ENCODE measurements at places on chromosomes 2 and 18. TPM values are rescaled to one million over a fixed set of nuclear protein-coding genes. Genes with fewer than 3 reads are reported as not detected.

The KCNS3 gene
- total RNA-seq, result 7.1 TPM

The PSMD14 gene
- total RNA-seq, result 53.3 TPM

The GAREM2 gene
- total RNA-seq, result 23.1 TPM

The REEP1 gene
- 47.7 TPM for total RNA-seq

The REG3A gene
- not detected for total RNA-seq

The TEKT4 gene
- total RNA-seq, result 0.25 TPM

The PIKFYVE gene
- 48.1 TPM for total RNA-seq

All from dorsolateral prefrontal cortex (tissue), 122 donors.